Brain pericyte (primary cell): ENCODE measurements at places on chromosomes 5 and 9.

- DNase-seq, result no peak
Observed at GRCh38 chr5:29905626-29906353, 1287.7 kb upstream of the CDH6 start.

DNA sequence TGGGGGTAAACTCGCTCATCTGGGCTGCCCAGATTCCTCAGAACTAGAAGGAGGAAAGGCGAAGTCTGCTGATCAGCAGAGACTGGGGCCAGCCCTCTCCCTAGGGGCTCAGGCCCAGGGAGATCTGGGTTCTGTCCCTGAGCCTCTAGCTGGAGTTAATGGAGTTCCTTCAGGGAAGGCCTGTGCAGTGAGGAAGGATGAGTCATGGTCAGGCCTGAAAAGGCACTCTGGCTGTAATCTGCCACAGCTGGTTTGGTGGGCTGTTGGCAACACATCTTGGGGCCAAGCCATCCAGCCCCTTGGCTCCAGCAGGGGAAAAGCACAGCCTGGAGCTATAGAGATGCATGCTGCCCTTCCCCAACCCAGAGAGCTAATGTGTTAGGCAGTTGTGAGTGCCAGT, 459.6 kb downstream of the PRELID2 start:
- no peak for DNase-seq

GRCh38 chr5:32450952-32451351, 6.4 kb upstream of the ZFR start:
- DNase-seq, result no peak

DNA sequence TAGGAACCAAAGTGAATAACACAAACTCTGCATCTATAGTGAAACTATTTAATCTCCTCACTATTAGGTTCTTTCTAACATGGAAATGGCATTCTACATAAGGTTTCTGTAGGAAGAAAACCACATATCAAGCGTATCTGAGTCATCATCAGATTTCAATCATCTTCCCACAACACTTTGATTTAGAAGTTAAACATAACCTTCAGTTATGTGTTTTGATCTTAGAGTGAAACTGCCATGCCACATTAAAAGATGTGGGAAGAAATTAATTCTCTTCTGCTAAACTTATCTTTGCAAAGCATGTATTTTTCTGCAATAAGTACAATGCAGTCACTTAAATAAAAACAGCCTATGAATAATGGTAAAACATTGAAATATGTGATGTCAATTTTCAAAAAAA, 55.0 kb downstream of the MEF2C start:
- DNase-seq, result no peak

DNA sequence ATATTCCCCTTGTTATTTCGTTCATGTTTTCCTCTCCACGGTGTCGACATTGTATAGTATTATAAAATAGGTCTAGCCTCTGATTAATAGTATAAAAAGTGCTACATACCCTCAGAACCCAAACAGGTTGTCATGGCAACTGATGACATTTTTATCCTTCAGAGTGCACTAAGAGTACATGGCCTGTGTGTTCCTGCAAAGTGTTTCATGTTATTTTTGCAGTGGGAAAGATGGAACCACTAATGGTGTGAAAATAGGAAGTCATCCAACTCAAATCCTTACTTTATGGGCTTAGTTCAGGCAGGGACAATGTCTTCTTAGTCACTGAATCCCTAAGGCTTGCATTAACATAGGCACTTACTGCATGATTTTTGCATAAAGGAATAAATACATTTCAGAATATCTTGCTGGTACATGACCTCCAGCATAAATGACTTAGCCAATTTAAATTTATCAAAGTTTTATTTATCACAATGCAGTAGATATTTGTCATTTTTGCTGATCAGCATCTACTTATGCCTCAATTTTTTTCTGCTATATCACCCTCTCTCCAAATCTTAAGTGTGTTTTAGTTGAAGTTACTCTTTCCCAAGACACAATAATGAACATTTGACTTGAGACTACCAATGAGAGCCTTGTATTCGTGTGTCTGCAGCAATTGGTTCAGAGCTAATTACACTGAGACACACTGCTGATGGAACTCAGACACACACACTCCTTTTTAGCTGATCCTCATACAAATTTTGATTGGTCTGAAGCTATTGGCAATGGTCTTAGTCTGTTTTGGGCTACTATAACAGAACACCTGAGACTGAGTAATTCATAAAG, 243.7 kb downstream of the KCTD16 start:
- no peak for DNase-seq

- DNase-seq, result no peak
Observed at GRCh38 chr5:74252044-74252443, 388.5 kb downstream of the ENC1 start.

GRCh38 chr5:179130101-179130681, 70.0 kb downstream of the ZNF354C start:
- DNase-seq, result no peak

DNA sequence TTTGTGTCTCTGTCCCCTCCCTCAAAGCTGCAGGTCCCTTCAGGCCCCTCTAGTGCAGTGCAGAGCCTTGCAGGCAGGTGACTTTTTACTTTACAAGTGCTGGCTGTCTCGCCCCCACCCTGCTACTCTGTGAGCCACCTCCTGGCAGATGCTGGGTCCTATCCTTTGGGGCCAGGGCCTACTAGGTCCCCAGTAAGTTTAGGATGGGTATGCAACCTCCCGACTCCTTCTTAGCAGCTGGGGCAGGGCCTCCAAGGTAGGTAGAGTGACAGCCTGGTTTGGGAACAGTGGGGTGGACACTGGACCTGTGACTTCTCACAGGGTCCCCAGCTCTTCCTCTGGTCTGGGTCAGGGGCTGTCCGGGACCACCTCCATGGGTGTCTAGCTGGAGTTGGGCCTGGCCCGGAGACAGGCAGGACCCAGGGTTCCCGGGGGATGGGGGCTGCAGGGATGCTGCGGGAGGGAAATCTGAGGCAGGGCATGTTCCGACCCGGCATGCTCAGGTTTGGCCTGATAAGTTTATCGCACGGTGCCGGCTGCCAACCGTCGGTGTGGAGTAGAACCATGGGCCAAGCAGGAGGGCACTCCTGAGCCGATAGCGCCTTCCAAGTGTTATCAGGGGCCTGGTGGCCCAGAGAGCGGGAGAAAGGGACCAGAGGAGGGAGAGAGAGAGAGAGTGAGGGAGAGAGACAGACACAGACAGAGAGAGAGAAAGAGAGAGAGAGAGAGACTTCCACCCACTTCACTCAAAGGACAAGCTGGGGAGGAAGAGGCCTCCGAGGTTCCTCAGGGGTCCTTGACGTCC, 20.5 kb downstream of the GFI1B start:
- DNase-seq, result no peak

DNA sequence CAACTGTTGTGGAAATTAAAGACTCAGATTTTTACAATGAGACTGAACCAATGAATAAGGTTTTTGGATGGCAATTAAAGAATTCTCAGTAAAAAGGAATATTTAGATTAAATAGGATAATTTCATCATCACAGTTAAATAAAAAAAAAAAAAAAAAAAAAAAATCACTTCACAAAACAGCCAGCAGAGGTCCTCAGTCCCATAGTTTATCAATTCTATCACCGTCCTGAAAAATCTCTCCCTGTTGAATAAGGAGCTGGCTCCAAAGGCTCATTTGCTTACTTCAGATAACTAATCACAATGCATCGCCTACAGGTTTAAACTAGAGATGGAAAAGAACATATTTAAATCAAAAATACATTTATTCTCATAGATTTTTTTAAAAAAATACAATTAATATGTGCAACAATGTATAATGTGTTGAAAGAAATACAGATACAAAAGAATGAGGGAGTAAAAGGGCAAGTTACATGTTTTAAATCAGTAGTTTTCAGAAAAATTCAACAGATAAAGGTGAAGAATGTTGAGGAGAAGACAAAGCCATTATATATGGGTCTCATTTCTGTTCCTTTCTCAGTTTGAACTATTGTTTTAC, 175.8 kb upstream of the CHD1 start:
- no peak for DNase-seq

- peak; percentile 66 for DNase-seq
Observed at GRCh38 chr5:110900829-110901228, 162.0 kb downstream of the SLC25A46 start.

- DNase-seq, result no peak
Observed at GRCh38 chr5:77152441-77152840, 58.0 kb upstream of the PDE8B start.

- no peak for DNase-seq
Observed at GRCh38 chr5:152403046-152403445, 2.0 kb downstream of the NMUR2 start.
